ENCODE measurements at places on chromosomes 7 and 10.

DNA sequence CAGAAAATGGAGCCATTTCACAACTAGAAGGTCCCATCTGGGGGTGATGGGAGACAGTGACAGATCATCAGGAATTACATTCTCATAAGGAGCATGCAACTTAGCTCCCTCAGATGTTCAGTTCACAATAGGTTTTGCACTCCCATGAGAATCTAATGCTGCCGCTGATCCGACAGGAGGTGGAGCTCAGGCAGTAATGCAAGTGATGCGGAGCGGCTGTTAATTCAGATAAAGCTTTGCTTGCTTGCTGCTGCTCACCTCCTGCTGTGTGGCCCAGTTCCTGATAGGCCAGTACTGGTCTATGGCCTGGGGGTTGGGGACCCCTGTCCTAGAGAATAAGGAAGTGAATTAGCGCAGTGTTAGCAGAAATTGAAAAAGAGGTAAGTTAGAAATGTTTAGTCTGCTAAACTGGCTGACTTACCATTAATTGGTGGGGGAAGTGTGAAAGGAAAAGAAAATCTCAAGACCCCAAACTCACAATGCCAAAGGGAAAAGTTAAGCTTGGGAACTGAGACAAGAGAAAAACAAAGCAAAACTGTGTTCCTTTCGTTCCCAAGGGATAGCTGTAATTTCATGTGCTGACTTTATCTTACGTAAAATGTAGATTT is 76.4 kb downstream of the LYZL2 start:
- DNase-seq, result peak; percentile 95

- DNase-seq, result no peak
Observed at GRCh38 chr7:158362001-158362400, 225.6 kb downstream of the PTPRN2 start.

- peak; percentile 84 for DNase-seq
Observed at GRCh38 chr10:110273474-110273873, 31.2 kb downstream of the SMNDC1 start.

GRCh38 chr7:47453093-47454061 is 128.5 kb downstream of the TNS3 start:
- peak; percentile 28 for DNase-seq

GRCh38 chr7:2508327-2509215 is 11.0 kb upstream of the LFNG start:
- DNase-seq, result peak; percentile 30

- no peak for DNase-seq
Observed at GRCh38 chr10:27660268-27660667, 85.4 kb downstream of the MKX start.

GRCh38 chr7:108535257-108535656 is 9.3 kb upstream of the PNPLA8 start:
- DNase-seq, result peak; percentile 5

GRCh38 chr10:57165671-57166070 is 804.6 kb upstream of the ZWINT start:
- DNase-seq, result no peak

GRCh38 chr7:15862016-15862780 is 175.7 kb upstream of the MEOX2 start:
- no peak for DNase-seq

DNA sequence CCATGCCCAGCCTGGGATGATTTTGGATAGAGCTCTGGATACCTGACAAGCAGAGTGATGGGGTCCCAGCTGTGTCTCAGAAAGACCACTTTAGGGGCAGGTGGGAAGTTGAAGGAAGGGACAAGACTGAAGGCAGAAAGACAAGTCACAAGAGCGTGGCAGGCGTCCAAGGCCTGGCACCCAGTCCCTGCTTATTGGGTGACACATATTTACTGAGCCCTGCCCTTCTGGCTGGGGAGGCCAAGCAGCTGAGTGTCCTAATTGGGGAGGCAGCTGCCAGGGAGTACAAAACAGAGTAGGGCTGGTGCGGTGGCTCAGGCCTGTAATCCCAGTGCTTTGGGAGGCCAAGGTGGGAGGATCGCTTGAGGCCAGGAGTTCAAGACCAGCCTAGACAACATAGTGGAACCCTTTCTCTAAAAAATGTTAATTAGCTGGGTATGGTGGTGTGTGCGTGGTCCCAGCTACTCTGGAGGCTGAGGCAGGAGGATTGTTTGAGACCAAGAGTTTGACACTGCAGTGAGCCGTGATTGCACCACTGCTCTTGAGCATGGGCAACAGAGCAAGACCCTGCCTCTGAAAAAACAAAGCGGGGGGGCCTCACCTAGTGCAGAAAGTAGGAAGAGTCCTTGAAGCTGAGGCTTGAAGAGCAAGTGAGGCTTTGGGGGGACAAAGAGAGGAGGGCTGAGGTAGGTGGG is 53.0 kb upstream of the GTF2I start:
- DNase-seq, result no peak

GRCh38 chr10:110181451-110181850 is 26.0 kb upstream of the MXI1 start:
- DNase-seq, result no peak

DNA sequence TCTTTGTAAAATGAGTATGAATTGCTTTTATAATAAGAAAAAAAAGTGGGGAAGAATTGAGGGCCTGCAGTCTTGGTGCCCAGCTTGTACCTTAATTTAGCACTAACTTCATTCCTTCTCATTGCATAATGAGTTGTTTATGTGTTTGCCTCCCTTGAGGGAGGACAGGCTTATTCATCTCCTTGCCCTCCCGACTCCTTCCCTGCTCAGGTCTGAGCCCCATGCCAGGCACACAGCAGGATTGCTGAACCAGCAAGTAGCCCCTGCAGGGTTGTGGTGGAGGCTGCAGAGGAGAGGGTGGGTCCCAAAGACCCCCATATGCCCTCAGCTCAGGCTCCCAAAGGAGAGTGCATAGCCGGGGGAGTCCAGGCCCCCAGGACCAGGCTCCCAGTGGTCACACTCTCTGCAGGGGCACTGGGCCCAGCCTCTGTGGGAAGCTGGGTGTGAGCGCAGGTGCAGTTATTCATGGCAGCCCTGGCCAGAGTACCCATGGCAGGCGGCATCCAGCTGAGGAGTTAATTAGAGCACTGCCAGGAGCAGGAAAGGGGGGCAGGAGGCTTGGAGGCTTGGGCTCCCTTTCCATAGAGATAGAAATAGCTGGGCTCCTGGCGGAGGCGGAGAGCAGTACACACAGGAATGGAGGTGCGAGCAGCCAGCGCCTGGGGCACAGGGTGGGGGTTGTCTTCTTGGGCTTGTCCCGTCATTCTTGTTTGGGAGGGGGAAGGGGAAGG is 28.2 kb upstream of the GOLGA7B start:
- no peak for DNase-seq

DNA sequence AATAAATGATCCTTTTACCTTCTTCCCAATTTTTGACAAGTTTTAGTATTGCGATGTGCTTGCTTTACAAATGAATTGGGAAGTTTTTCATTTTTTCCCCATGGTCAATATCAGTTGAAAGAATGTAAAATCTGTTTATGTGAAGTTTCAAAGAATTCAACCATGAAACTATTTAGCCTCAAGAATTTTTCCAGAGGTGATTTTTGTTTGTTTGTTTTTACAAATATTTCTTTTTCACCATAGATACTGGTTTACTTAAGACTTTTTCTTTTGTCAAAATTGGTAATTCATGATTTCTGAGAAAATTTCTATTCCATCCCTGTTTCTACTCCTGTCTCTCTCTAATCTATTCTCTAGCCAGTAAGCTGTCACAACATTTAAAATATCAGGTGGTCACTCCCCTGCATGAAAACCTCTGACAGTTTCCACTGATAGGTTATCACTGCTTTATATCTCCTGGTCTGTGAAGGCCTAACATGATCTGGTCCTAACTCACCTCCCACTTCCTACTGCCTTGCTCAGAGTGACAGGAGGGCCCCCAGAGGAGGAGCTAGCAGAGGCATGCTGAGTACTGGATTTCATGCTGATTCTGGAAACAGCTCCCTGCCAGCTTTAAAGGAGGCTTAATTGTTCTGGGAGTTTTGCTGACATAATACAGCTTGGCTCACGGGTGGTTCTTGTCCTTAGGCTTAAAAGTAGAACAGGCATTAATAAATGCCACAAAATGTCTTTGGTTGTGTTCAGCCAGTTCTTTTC is 7.6 kb upstream of the ARMS2 start:
- no peak for DNase-seq

GRCh38 chr7:45911311-45911710 is 9.8 kb downstream of the IGFBP3 start:
- DNase-seq, result no peak

DNA sequence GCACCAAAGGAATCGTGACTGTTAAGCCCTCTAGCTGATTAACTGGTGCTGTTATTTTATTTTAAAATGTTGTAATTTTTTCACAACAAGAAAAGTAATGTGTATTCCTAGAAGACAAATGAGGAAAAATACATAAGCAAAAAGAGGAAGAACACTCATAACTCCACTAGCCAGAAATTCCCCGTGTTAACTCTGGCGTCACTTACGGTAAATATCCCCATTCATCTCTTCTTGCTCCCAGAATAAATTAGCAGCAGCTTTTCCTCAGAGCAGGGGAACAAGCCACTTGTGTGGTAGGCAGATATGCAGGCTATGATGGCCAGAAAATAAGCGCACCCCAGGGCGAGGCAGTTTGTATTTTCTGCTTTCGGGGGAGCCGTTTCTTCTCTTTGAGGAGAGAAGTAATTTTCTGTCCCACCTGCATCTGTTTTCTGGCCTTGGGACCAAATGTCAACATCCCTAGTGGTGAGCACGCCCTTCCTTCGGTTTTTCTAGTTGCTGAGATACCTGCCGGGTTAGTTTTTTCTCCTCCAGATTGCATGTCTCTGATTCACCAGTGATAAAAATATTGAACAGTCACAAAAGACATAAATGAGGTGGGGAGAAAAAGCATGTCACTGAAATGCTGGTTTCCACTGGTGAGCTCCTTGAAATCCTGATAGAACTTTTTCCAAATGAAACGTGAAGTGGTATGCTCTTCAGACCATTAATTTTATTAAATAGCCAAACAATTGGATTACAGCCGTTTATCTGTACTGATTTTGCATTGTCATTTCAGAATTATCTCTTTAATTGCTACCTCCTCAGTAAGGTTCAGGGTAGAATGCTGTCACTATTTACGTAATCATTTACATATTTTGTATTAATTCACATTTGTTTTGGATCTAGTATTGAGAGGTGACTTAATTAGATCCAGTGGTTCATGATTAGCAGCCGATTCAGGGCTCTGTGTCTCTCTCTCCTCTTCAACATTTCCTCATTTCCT is 268.1 kb downstream of the CAMK1D start:
- DNase-seq, result no peak

DNA sequence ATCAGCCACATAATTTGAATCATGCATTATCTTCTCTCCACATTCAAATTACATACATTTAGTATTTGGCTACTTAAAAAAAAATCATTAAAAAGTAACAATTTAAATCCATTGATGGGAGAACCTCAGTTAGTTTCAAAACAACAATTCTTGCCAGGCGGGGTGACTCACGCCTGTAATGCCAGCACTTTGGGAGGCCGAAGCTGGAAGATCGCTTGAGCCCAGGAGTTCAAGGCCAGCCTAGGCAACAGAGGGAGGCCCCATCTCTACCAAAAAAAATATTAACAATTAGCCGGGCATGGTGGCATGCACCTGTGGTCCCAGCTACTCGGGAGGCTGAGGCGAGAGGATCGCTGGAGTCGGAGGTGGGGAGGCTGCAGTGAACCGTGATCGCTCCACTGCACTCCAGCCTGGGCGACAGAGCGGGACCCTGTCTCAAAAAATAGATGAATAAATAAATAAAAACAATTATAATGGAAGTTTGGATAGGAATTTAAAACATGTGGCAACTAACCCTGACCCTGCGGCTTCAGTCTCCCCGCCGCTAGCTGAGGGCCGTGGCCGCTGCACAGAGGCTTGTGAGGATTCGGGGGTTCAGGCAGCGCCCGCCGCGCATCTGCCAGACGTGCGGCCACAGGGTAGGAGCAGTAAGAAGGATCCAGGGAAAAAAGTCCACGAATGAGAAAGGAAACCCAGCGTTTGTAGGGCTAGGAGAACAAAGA is 1.1 kb upstream of the CSGALNACT2 start:
- no peak for DNase-seq

- DNase-seq, result no peak
Observed at GRCh38 chr10:90213346-90213745, 512.0 kb downstream of the KIF20B start.

DNA sequence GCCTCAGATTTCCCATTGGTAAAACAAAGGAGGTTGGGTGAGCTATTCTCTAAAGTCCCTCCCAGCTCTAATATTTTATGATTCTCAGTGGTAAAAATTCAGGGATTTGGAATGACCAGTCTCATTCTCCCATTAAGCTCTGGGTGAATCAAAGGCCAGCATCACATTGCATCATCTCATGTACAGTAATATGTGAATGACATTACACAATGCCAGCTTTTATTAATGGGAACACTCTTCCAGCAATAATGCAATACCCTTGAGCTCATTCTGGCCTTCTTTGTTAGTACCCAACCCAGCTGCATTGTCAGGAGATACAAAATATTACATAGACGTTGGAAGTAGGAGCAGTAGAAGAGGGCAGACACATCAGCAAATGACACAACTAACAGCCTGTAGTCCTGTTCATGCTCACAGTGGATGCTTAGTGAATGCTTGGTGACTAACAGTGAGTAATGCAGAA is 100.0 kb upstream of the EGR2 start:
- DNase-seq, result no peak

DNA sequence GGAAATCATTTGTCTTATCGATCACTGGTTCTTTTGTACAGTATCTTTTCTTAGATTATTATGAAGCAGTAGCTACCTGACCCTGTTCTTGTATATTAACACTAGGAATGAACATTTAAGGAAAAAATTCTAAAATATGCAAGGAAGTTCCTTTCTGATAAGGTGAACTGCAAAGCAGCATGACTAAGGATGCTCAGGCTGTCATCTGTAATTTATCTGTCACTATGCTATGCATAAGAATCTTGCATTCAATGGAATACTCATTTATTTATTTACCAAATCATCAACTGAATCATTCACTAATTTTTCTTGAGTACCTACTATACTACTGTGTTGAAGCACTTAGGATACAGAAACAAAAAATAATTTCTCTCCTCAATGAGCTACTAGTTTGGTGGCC is 5.8 kb downstream of the GSDME start:
- no peak for DNase-seq

DNA sequence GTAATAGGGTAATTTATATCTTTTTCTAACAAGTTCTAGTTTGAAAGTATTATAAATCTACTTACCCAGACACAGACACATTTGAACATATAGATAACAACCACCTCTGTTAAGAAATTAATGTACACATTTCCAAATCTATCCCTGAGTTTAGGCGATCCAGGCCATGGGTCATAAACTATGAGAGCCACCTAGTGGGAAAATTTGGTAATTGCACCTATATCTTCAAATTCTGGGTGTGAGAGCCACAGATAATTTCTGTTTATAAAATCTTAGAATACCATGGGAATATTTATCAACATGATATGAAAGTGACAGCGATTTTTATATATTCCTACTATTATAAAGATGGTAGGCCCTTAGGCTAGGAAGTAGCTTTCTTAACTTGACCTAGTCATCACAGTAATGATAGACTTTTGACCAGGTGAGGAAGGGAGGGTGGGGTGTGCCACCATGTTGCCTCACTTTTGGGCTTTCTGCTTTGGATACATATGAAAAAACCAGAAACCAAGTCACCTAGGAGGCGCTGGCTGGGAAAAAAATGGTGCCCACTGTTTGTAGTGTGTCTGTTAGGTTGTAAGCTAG is 8.0 kb upstream of the EPHA1 start:
- peak; percentile 55 for DNase-seq

- DNase-seq, result no peak
Observed at GRCh38 chr10:86824151-86824550, 67.7 kb downstream of the BMPR1A start.
